ENCODE measurements at places on chromosomes 5 and 9.
A peak's percentile ranks its signal among the peaks of the same experiment; 100 is the strongest.

GRCh38 chr5:113249206-113249605 is 185.6 kb downstream of the TSSK1B start:
- DNase-seq, result no peak

- DNase-seq, result no peak
These were observed 122.7 kb upstream of the TNC start for GRCh38 chr9:115240676-115241075.

GRCh38 chr9:133120501-133121197 is 391 bp downstream of the RALGDS start:
- no peak for DNase-seq

GRCh38 chr5:89707891-89708290 is 701.7 kb downstream of the CETN3 start:
- no peak for DNase-seq

GRCh38 chr5:168137265-168137664 is 154.2 kb upstream of the WWC1 start:
- no peak for DNase-seq

- no peak for DNase-seq
These were observed 78.3 kb upstream of the NEK6 start for GRCh38 chr9:124179196-124180071.

DNA sequence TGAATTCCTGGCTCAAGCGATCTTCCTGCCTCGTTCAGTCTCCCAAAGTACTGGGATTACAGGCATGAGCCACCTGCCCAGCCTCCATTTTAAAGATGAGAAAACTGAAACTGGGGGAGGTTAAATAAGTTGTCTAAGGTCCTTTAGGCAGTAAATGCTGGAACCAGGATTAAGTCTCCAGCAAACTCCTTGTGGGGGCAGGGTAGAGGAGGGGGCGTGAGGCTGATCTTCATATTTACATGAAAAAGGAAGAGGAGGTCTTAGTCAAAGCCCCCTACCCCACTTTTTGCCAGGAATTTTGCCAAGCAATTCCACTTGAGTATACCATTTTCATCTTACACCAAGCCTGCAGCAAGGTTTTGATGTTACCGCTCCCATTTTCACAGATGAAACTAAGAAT is 76.6 kb upstream of the NR4A3 start:
- no peak for DNase-seq

- DNase-seq, result no peak
These were observed 94.6 kb upstream of the KLF4 start for GRCh38 chr9:107584186-107584585.

DNA sequence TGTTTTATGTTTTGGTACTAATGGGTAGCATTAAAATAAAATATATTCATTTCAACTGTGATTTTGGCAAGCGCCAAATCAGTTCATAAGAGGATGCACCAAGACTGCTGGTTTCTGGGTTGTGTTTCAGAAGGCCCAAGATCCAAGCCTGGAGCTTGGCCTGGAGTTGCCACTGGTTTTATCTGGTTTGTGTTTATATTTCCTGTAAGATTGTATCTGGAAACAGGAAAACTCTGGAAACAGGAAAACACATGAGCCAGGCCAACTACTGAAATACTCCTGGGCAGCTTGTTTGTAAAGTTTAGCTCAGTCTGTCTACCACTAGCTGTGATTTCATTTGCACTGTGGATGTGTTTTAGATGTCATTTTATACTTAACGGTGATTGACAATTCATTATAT is 5.5 kb downstream of the FSTL4 start:
- DNase-seq, result no peak

GRCh38 chr9:131969469-131969989 is 110.1 kb downstream of the MED27 start:
- no peak for DNase-seq

DNA sequence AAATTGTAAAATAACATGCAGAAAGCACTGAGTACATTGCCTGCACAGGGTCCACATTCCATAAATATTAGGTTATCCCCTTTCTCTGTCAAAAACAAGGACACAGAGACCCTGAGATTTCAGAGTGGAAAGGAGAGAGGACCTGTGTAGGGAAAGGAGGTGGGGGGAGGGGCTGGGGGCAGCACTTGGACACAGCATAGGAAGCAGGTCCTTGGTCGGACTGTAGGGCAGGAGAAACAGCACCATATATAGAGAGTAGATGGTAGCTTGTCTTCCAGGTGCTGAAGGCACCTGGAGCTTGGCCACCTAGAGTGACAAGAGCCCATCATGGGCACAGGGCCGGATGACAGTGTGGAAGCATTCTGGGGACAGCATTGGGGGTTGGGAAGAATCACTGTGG is 2.4 kb downstream of the TPM2 start:
- DNase-seq, result no peak

DNA sequence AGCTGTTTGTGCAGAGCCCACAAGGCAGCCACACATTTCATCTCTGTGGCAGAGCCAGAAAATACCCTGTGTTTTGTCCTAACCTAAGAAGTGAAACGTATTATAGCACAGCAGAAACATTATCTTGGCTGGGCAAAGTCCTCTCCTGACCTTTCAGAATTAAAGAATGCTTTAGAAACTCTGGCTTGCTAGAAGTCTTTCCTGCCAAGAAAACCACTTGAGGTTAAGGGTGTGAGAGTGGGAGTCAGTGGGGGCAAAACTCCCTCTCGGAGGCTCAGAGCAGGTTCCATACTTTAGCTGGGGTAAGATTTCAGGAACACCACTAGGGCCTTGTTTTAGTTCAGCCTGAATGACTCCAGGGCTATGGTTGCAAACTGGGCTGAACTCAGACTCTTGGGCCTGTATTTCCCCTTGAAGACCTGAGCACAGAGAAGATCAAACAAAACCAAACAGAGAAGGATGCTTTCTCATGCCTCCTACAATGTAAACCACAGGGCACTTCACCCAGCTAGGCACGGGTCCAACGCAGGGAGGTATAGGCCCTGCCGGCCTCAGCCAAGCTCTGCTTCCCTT is 48.0 kb downstream of the ZNF366 start:
- DNase-seq, result no peak

DNA sequence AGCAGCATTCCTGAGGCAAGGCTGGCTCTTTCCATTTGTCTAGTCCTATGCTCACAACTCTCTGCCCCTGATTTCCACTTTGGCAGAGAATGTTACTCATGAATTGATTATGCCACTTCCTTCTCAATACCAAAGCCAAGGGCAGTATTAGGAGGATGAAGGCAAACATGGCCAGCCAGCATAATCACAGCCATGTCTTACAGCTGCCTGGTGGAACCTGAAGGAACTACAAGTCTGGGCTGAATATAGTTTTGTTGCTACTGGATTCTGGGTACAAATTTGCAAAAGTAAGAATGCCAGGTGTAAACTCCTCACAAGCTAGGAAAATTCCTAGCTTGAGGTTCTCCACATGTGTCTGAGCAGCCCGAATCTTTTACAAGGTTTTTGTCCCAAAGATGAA is 4.2 kb downstream of the SIL1 start:
- no peak for DNase-seq

DNA sequence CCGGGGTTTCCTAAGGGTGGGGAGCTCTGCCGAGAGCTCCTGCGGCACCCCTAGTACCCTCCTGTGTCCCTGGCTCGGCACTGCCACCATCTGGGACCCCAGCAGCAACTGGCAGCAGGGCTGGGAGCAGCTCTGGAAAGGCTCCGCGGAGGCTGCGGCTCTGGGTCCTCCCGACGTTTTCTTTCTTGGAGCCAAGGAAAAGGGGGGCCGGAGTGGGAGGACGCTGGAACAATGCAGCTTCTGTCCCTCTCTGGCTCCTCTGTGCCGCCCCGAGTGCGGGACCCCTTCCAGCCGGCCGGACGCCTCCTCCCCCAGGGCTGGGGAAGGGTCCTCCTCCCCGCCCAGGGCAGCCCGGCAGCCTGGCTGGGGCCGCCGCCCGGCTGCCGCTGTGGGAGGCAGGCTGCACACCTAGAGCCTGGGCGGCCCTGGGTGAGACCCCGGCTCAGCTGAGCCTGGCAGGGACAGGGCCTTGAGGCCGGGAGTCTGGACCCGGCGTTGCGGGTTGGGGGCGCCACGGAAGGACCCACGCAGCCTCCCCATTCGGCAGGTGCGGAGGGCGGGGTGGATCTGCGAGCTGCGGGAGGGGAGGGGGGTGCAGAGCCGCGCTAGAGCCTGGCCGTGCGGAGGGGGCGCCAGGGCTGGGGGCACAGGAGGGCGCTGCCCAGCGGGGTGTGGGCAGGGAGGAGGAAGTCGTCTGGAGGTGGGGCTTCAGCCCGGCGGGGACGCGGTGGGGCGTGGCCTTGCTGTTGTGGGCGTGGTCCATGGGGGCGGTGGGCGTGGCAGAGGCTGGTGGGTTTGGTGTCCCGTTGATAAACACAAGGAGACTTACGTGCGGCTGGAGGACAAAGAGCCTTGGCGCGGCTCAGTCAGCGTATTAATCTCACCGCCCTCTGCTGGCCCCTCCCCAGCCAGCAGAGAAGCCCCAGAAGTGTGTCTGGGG is 15.1 kb downstream of the GPSM1 start:
- no peak for DNase-seq

GRCh38 chr9:134502809-134503211 is 138.8 kb upstream of the COL5A1 start:
- peak; percentile 2 for DNase-seq

DNA sequence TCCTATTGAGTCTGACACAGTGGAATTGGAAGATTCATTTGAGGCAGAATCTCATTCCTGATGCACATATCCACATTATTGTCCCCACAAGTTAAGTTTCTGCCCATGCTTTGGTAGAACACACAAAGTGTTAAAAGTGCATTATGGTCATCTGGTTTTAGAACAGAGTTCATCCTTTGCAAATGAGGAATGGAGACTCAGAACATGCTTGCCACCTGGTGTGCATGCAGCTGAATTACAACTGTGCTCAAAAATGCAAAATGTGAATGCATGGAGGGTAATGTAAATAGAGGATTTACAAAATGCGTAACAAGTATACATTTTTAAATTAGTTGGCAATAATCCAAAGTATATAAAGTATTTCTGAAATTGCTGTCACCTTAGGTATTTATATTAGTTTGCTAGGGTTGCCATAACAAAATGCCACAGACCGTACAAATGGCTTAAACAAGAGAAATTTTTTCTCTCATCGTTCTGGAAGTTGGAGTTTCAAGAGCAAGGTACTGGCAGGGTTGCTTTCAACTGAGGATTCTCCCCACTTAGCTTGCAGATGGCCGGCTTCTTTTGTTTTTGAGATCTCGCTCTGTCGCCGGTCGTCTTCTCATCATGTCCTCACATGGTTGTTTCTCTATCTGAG is 671.1 kb downstream of the TAF11L14 start:
- DNase-seq, result no peak

DNA sequence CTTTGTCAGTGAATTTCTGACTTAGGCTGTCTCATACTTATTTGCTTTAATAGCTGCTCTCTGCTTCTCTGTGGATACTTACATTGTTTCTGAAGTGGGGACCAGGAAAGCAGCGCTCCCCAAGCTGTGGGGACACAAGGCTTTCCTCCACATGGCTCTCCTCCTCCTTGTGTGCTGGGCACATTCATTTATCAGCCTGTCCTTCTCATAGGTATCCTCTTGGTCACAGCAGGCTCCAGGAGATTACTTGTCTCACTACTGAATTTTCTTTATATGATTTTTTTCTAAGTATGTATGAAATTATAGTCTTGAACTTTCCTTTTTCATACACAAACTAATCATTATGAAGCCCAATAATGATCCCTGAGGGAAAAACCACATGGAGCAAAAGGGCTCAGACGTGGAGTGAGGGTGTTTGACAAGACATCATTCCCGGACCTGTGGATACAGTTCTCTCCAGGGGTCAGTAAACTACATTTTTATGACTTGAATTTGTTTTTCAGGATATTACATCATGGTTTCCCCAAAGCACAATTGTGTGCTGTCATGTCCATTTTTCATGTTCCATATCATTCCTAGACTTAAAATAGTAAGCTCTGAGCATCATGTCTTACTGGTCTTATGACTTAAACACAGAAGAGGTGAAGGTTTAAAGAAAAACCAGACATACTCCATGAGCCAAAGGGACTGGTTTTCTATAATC is 234.5 kb downstream of the PCSK1 start:
- DNase-seq, result no peak

GRCh38 chr5:7018198-7018597 is 305.0 kb downstream of the TENT4A start:
- no peak for DNase-seq

DNA sequence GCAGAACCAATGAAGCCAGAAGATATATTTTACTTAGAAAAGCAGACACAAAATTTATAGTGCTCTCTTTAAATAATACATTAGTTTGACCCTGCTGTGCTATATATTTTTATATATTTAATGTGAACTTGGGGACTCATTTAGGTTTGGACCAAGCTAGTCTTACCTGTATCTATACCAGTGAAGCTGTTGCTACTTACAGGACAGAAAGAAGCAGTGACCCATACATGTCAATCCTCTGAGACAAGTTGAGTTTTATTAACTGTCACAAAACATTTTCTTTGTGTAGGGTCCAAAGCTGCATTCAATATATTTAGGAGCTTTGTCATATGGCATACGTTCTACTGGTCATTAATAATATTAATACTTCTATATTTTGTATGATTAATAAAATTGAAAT is 327.7 kb upstream of the NUDT12 start:
- no peak for DNase-seq

DNA sequence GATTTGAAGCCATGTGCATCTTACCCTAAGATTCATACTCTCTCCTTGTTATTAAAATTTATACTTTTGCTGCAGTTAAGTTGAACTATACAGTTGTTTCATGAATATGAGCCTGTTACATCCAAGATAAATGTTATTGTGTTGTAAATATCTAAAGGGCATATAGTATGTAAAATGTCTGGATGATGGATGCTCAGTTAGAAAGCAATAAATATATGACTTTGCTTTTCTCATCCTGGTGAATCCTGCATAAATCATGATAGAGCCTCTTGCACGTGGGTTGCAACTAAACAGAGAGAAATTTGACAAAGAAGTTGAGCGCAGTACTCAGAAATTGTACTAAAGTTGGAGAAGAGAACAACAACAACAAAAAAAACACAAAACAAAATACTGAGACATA is 99.5 kb downstream of the PRDM9 start:
- DNase-seq, result no peak

DNA sequence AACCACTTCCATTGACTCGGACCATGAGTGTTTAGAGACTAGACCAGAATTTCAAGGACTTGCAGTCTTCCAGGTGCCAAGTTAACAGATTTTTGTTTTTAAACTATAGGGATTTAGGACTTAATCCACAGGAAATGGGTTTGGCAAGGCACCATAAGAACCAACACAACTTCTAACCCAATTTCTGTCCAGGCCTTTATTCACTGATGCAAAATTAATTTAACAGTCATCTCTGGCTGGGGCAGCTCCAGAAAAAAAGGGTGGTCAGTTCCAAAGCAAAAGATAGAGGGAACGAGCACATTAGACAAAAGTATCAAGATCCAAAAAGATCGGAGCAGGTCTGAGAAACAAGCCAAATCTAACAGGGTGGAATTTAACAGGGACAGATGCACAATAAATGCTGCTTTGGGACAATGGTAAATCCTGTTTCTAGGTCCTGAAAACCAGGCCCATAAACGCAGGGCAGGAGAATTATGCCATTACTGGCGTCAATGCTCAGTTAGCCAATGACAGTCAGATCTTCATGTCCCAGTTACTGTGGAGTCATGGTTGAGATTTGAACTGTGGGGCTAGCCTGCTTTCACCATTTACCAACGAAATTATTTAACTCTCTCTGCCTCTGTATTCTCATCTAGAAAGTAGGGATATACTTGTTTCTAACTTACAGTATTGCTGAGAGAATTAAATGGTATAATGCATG is 590.8 kb upstream of the BRINP1 start:
- DNase-seq, result no peak

GRCh38 chr5:123087173-123088030 is 1.6 kb upstream of the PRDM6 start:
- DNase-seq, result no peak
